Gastroesophageal sphincter (tissue), 4 donors: ENCODE measurements at places on chromosomes 6 and 20. TPM values are rescaled to one million over a fixed set of nuclear protein-coding genes. Genes with fewer than 3 reads are reported as not detected.

CST7 gene
- total RNA-seq, result not detected

RIPPLY2 gene
- not detected for total RNA-seq

PRR18 gene
- total RNA-seq, result not detected

KCNQ2 gene
- total RNA-seq, result 0.40 TPM

ULBP2 gene
- 0.39 TPM for total RNA-seq

LY6G6F gene
- total RNA-seq, result not detected

XPO5 gene
- total RNA-seq, result 20.1 TPM

COL19A1 gene
- total RNA-seq, result 3.7 TPM

RIMS4 gene
- total RNA-seq, result 3.1 TPM

CITED2 gene
- total RNA-seq, result 429 TPM

CEP85L gene
- 21.2 TPM for total RNA-seq

CENPW gene
- total RNA-seq, result 0.69 TPM

POU5F1 gene
- total RNA-seq, result not detected

CENPB gene
- total RNA-seq, result 143 TPM

SOBP gene
- total RNA-seq, result 18.9 TPM

PSORS1C2 gene
- not detected for total RNA-seq

EZR gene
- 88.0 TPM for total RNA-seq

CLIC5 gene
- total RNA-seq, result 2.8 TPM

KHDC1 gene
- total RNA-seq, result 1.7 TPM

ID4 gene
- total RNA-seq, result 66.9 TPM

GABRR1 gene
- total RNA-seq, result 0.31 TPM

KCNK15 gene
- 4.7 TPM for total RNA-seq

UBE2C gene
- 0.72 TPM for total RNA-seq

PAX1 gene
- not detected for total RNA-seq

HTR1E gene
- total RNA-seq, result not detected

BPIFA1 gene
- total RNA-seq, result not detected

MICAL1 gene
- 26.8 TPM for total RNA-seq

PTK7 gene
- total RNA-seq, result 5.6 TPM

OPN5 gene
- not detected for total RNA-seq

SPTLC3 gene
- 6.3 TPM for total RNA-seq

ZFP57 gene
- 6.2 TPM for total RNA-seq

GRIK2 gene
- total RNA-seq, result 0.85 TPM

GNMT gene
- not detected for total RNA-seq

EYS gene
- total RNA-seq, result 0.15 TPM

LAMP5 gene
- total RNA-seq, result not detected

NECAB3 gene
- 58.7 TPM for total RNA-seq

KCNG1 gene
- 0.46 TPM for total RNA-seq

LRP11 gene
- total RNA-seq, result 30.5 TPM

CCM2L gene
- 3.0 TPM for total RNA-seq

TMEM14B gene
- 29.7 TPM for total RNA-seq

WFDC2 gene
- 9.3 TPM for total RNA-seq

SLC17A9 gene
- total RNA-seq, result 2.8 TPM

TOX2 gene
- total RNA-seq, result 16.4 TPM

LY6G6C gene
- total RNA-seq, result not detected

HLA-DQA1 gene
- total RNA-seq, result 7.8 TPM

SYNGAP1 gene
- total RNA-seq, result 9.1 TPM
